ENCODE measurements at places on chromosomes 16 and 17.

- DNase-seq: no peak
Measured at GRCh38 chr16:10558746-10559641, 21.4 kb downstream of the EMP2 start.

- no peak for DNase-seq
Measured at GRCh38 chr17:21774263-21774662, 81.9 kb downstream of the KCNJ18 start.

GRCh38 chr16:81586417-81586816 lies 141.8 kb downstream of the CMIP start:
- no peak for DNase-seq

DNA sequence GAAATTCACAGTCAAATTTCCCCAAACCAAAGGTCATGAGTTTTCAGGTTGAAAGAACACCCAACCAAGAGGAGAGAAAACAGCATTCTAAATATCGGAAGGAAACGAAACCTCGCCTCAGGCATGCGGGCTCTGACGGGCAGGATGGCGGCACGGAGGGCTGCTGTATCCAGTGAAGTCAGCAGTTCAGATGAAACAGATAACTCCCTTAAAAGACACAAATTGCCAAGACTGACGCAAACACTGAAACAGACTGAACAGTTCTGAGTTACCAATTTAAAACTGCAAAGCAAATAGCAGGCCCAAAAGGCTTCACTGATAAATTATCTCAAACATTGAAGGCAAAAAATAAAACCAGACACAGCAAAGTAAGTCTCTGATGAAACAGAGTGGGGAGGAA lies 20.6 kb upstream of the CDH15 start:
- no peak for DNase-seq

DNA sequence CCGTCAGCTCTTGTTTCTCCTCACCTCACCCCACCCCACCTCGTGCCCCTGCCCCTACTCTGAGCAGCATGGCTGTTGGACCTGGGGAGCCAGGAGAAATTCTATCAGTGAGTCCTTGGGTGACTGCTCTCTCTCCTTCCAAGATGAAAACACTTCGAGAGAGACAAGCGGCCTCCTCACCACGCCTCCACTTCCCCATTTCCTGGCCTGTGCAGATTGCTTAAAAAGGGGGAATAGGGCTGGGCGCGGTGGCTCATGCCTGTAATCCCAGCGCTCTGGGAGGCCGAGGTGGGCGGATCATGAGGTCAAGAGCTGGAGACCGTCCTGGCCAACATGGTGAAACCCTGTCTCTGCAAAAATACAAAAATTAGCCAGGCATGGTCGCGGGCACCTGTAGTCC lies 9.5 kb downstream of the DLX4 start:
- no peak for DNase-seq

DNA sequence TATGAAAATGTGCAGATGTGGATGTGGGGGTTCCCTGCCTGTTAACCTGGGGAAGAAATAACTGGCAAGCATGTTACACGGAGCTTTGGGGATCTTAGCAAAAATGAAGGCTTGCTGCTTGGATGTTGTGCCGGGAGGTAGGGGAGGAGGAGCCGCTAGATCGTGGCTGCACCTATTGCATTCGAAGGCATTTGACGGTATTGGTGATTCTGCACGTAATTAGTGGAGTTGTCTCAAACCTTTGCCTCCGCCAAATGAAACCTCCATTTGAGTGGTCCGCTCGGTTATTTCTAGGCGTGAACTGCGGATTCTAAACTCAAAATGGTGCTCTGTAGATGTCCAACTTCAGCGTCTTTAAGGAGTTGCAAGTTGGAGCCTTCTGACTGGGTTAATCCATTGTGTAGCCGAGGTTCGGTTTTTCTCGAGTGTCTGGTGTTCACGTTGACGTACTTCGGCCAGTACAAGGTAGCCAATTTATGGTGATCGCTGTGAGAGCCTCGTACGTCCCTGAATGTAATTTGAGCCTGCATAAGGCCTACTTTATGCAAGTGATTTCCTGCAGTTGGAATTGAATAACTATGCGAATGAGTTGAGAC lies 1.5 kb downstream of the TNRC6C start:
- no peak for DNase-seq

GRCh38 chr16:67967183-67967957 lies 1.1 kb downstream of the SLC12A4 start:
- DNase-seq: no peak

- peak; percentile 22 for DNase-seq
Measured at GRCh38 chr17:63476854-63477479, at the start of gene ACE. ACE (plus strand) TSS chr17:63477061; CDS start chr17:63477095, 34 bp downstream.

GRCh38 chr17:79191270-79191934 lies 116.8 kb downstream of the ENGASE start:
- DNase-seq: no peak

DNA sequence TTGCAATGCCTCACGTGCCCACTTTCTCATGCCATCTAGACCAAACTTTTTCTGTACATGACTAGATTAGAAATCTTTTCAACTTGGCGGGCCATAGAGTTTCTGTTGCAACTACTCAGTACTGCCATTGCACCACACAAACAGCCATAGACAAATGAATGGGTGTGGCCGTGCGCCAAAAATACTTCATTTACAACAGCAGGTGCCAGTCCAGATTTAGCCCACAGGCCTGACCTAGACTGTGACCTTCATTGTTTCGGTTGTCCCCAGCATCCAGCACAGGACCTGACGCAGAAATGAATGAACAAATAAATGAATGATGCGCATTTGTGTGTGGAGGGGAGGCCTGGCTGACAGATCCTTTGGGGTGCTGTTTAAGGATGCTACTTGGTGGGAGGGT lies 14.3 kb upstream of the PDK2 start:
- no peak for DNase-seq

- no peak for DNase-seq
Measured at GRCh38 chr17:61302953-61303816, 96.5 kb upstream of the TBX2 start.

DNA sequence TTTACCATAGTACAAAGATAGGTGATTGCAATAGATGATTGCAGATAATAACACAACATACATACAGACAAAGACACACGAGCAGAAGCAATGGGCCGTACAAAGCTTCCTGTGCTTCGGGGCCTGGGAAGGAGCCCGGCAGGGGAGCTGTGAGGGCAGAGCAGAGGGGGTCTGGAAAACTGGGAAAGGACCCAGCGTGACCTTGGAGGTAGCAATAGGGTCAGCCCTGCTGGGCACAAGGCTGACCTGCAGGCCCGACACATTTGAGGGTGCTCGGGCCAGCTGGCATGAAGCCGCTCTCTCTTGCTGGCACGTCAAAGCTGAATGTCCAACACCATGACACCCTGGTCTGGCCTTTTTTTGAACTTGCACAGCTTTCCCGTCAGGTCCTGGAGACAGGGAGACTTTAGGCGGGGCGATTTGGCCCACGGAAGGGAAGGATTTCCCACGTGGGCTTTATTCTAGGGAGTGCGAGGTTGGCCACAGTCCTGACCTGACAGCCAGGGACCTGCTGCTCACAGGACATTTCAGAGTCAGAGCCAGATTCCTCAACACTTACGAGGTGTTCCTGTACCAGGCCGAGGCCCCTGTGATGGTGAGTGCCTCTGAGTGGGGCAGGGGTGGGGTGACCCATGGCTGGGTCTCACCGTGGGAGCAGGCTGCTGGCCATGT lies 83.2 kb downstream of the NTN1 start:
- DNase-seq: no peak

GRCh38 chr16:89067677-89068443 lies 25.8 kb upstream of the ACSF3 start:
- DNase-seq: no peak

GRCh38 chr16:77059446-77059845 lies 131.5 kb upstream of the MON1B start:
- DNase-seq: no peak

GRCh38 chr16:22023505-22023904 lies 15.6 kb downstream of the MOSMO start:
- DNase-seq: no peak

DNA sequence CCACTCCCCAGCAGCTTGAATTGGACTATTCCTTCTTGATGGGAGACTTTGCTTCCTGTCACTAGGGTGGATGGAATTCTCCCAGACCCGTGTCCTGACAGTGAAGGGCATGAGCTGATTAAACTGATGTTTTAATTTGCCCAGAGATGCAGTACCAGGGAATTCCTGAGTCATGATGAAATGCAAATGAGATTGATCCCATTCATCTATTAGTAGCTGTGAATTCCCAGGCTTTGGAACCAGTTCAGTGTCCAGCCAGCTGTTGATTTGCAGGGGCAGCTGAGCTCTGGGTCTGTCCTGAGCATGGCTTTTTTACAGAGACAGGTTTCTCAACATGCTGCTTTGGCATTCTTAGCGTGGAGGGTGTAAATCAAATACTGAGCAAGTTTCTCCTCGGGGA lies 157.9 kb downstream of the PITPNC1 start:
- DNase-seq: no peak

- DNase-seq: no peak
Measured at GRCh38 chr16:27639561-27640276, 89.8 kb downstream of the KATNIP start.

- no peak for DNase-seq
Measured at GRCh38 chr16:18047761-18048160, 288.8 kb downstream of the NPIPA8 start.

- DNase-seq: no peak
Measured at GRCh38 chr17:79650861-79651260, 40.0 kb upstream of the RBFOX3 start.

DNA sequence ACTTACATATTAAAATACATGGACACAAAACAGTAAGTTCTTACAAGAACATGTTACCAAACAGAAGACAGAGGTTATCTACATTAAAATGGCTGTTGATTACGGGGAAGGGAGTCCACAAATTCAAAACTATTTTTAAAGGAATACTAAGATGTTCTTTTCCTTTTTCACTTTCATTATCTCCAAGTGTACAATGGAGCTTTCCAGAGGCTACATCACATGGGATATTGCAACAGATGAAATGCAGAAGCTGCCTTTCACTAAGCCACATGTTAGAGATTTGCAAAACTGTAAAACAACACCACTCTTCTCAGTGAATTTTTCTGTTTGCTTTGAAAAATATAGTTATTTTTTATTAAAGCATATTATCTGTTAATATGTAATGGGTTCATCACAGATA lies 53.6 kb downstream of the XPO6 start:
- DNase-seq: no peak

DNA sequence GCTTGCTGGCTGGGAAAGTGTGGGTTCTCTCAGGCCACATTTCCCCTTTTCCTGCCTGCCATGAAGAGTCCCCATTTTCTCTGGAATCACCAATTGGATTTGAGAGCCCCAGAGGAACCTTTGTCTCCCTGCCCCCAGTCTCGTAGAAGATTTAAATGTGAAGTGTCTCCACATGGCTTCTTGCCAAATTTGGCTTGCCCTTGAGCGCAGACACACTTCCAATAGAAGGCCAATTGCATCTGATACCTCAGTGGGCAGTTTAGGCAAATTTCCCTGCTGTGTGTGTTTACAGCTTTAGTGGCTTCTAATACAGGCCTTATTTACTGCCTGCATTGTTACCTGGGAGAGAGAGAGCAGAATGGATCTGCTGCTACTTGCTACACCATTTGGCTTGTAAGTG lies 29.7 kb downstream of the CDK5R1 start:
- peak; percentile 60 for DNase-seq

DNA sequence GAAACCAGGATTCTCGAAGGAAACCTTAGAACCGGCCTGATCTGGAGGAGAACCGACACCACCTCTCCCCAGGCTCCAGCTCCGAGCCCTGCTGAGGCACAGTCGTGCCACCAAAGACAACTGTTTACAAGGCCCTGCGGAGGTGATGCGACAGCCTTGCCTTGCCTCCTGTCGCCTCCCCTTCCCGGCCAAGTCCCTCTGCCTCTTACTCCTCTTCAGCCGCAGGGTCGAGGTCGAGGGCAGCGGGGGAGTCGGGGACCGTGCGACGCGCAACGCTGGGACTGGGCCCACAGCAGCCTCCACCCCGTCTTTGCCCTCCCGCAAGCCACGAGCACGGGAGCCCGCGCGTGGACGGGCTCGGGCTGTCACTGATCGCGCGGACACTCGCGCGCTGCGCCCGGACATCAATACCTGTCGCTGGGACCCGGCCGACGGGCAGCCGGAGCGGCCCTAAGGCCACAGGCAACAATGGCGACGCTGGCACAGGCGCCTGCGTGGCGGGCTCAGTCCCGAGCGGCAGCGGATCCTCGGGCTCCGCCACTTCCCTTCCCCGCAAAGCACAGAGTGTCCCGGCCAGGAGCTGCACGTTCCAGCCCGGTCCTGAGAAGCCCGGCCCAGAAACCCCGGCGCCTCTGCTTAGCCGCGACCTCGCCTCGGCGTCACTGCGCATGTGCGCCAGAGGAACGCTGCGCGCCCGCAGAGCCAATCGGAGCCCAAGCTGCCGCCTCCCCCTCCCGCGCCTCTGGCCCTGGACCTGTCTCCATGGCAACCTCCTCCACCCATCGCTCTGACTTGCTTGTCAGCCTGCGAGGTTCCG lies at the start of gene ZNF287:
Gene ZNF287, minus strand, starts transcription at position 664 of the 817 bp plus-strand sequence. CDS start 1,473 bp downstream, outside the sequence.
- peak; percentile 60 for DNase-seq

GRCh38 chr16:89481356-89481955 lies 8.9 kb downstream of the ANKRD11 start:
- no peak for DNase-seq

DNA sequence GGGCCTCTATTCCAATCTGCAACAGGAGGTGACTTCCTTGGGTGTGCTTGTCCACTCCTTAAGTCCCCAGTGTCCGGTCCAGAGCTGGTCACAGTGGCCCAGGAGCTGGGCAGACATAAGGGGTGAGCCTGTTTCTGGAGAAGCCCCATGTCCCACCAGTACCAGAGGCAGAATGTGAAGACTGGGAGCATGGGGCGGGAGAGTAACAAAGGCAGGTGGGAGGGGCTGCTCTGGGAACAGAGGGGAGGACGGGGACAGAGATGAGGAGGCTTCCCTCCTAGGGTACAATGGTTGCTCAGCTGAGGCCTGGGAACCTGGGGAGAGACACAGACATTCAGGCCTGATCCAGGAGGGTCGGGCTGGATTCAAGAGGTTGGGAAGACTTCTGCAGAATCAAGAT lies 323.3 kb upstream of the TNRC6C start:
- no peak for DNase-seq

DNA sequence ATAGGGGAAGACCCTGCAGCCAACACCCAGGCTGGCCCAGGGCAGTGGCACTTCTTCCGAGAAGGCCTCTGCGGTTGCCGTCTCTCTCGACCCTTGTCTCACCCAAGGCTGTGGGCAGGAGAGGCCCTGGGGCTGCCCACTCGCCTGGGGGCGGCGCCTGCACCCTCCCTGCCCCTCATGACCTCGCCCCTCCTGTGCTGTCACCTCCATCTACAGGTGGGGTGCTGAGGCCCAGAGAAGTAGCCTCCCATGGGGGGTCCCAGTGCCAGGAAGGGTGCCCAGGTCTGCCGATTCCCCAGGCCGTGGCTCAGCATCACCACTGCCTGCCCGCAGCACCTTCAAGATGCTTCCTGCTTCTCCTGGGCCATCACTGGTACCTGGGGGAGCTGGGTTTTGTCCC lies 992 bp downstream of the NLRC3 start:
- DNase-seq: no peak

GRCh38 chr17:78364436-78365281 lies 4.8 kb upstream of the SOCS3 start:
- no peak for DNase-seq

All from NCI-H1436 treated with DMSO at 0.1 percent for 48 hours (cell line).